ENCODE measurements at places on chromosomes 3 and 15.
A peak's percentile ranks its signal among the peaks of the same experiment; 100 is the strongest.

GRCh38 chr3:44833394-44833793 is 28.3 kb upstream of the TMEM42 start:
- no peak for DNase-seq

DNA sequence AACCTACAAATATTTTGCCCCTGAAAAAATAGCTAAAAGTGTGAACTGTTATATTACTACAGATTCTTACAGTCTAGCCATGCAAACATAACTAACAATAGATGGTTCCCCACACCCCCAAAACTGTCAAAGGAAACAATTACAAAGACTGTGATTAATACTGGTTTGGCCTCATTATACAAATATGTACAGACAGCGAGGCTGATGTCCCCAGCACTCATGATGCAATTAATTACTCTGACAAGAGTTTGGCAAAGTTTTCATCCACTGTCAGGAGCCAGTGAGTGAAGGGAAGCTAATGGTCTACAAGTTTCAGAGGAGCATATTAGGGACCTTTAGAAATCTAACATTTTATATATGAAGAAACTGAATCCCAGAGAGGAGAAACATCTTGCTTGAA is 61.0 kb downstream of the HMG20A start:
- DNase-seq = no peak

GRCh38 chr3:120555657-120556509 is 40.3 kb upstream of the NDUFB4 start:
- no peak for DNase-seq

DNA sequence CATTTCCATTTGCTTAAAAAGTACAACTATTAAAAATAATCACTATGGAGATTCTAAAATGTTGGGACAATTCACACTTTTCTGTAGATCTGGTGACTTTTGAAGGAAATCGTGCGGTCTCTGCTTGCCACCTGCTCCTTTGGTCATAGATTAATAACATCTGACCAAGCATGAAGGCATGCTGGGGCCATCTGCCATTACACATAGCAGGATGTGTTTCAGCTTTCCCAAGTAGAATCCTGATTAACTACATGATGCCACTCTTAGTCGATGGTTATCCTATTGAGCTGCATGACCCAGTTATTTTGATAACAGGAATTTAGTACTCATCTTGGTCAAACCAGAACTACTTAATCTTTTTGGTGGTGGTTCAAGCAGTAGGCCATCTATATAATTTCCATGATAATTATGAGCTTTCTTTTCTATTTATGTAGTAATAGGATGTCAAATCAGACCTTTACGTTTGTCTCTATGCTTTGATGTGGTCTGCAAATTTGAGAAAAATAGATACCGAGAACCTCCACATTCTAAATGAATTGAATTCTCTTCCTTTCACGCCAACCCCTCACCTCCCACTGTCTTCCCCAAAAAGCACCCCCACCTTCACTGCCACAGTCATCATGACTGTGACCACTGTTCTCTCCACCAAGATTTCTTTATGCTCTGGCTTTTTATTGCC is 158.1 kb downstream of the DIPK2A start:
- DNase-seq = peak; percentile 16
